ENCODE measurements at places on chromosomes 7 and 10.

DNA sequence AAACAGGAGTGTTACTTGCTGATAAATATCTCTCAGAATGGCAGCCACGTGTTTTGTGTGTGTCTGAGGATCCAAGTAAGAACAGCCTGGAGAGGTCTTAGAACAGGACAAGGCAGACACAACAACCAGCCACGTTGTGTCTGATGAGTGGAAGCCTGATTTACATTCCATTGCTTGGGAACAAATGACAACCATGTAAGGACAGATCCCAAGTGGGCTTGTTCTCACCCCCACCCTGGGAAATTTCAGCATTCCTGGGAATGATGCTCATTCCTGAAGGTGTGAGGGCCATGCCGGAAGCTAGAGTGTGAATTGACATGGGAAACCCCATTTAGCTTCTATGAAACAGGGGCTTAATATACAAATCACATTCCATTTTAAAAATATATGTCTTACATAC lies 35.9 kb downstream of the IL6 start:
- DNase-seq, result no peak

- no peak for DNase-seq
Observed at GRCh38 chr10:58920655-58921003, 255.8 kb upstream of the PHYHIPL start.

DNA sequence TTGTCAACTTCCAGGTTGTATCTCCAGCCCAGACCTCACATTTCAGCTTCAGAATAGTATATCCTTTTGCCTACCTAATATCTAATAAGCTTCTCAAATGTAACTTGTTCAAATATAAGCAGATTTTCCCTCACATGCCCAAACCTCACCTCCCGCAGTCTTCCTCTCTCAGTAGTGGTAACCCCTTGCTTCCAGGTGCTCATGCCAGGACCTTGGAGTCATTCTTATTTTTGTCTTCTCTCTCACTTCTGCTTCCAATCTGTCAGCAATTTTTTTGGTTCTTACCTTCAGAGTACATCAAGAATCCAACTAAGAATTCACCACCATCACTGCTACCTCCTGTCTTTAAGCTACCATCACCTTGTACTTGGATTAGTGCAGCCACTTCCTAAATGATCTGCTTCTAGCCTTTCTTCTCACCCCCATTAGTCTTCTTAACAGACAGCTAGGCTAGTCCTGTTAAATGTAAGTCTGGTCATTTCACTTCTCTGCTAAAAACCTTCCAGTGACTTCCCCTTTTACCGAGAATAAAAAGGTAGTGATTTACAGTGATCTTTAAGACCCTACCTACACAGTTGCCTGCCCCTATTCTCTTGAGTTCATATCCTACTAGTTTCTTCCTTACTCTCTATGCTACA lies 14.0 kb downstream of the ANKIB1 start:
- no peak for DNase-seq

DNA sequence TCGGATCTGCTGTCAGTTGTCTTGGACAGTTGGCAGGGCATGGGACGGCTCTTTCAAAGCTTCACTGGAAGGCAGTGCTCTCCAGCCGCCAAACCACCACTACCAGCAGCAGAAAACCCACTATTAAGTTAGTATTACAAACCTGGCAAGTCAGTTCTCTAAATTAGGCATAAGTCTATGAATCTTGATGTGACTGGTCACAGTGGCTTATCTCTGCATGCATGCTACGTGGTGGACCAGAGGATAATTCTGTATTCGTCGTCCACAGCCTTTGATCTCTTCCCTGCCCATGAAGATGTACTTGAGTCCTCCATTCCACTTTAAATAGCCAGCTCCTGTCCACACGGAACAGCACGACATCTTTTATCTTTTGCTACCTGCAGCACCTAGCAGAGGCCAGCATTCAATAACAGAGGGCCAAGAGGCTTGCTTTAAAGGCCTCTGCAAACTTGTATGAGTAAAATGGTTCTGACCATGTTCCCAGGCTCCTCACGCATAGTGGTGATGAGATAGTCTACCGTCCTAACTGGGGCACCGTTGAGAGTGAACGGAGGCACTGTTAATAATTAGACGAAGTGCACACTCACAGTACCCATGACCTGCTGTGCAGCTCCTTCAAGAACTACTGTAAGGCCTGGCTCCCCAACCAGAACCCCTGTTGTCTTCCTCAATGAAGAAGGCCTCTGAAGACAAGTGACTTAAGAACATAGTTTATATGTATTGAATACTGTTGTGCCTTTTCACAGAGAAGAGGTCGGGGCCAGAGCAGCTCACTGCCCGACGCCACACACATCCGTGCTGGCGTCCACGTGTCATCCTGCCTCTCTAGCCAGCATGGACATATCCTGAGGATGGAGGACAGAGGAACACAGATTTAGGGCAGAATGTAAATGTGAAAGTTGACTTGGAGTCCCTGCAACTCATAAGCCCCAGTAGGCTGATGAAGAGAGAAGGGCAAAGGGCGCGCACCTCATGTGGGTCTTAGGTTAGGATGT lies 1.0 kb downstream of the GPR146 start:
- no peak for DNase-seq

GRCh38 chr10:14327527-14327926 lies 3.2 kb downstream of the FRMD4A start:
- no peak for DNase-seq

GRCh38 chr7:141014125-141014523 lies 628 bp downstream of the MRPS33 start:
- DNase-seq, result no peak

GRCh38 chr10:76172020-76172419 lies 740.6 kb downstream of the LRMDA start:
- DNase-seq, result no peak

GRCh38 chr7:137804836-137805235 lies 41.9 kb downstream of the DGKI start:
- DNase-seq, result no peak

- no peak for DNase-seq
Observed at GRCh38 chr10:88901984-88902789, 22.1 kb downstream of the STAMBPL1 start.

DNA sequence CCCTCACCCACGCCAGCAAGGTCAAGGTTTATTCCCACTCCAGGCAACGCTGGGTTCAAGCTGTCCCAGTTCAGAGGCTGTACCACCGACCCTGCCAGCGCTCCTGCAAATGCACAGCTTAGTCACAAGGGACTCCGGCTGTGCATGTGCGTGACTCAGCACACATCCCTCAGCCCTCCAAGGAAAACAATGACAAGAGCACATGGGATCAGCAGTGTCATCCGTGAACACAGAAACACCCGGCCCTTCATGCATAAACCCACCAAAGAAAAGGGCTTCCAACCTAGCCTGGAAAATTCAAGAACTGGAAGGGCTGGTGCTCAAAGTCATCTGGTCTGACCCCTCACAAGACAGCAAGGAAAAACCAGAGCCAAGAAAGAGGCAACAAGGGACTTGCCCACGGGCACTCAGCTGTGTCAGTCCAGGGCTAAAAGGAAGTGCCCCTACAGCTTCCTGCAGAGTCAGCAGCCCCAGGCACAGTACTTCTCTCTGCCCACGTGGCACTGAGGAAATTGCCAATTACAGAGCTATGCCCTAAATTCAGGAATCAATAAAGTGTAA lies 106.1 kb downstream of the KCNMA1 start:
- DNase-seq, result no peak

DNA sequence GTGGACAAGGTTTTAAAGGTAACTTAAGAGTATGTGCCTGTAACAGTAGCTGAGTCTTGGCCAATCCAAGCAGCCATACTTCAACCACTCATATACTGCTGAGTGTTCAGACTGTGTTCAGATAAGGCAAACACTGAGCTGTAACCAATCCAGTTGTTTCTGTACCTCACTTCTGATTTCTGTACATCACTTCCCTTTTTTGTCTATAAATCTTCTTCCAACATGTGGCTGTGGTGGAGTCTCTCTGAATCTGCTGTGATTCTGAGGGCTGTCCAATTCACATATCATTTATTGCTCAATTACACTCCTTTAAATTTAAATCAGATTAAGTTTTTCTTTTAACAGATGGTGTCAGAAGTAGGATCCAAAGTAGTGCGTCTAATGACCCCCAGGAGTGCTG lies 149.5 kb upstream of the PHF14 start:
- no peak for DNase-seq

- no peak for DNase-seq
Observed at GRCh38 chr7:40072268-40072667, 62.2 kb downstream of the MPLKIP start.

GRCh38 chr10:18179891-18180290 lies 39.7 kb downstream of the CACNB2 start:
- DNase-seq, result no peak

DNA sequence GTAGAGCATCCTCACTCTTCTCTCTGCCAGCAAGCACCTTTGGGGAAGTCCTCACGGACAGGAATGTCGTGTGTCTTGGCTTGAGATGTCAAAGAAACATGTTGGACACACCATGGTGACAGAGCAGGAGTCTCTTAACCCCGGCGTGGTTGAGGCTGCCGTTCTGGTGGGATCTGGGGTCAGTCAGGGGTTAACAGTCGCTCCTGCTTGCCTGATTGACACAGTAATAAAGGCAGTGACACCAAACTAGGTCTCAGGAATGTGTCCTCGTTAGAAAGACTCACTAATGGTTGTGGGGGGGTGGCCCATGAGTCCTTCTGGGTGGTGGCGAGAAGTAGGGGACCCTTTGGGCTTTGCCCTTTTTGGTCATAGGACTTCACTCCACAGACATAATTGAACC lies 69.0 kb downstream of the TCF7L2 start:
- DNase-seq, result no peak

- no peak for DNase-seq
Observed at GRCh38 chr10:119406601-119407253, 135.8 kb downstream of the RGS10 start.

GRCh38 chr10:63273577-63273976 lies 140.4 kb downstream of the NRBF2 start:
- DNase-seq, result no peak

GRCh38 chr10:35391153-35391953 lies 55.0 kb downstream of the CCNY start:
- DNase-seq, result no peak

DNA sequence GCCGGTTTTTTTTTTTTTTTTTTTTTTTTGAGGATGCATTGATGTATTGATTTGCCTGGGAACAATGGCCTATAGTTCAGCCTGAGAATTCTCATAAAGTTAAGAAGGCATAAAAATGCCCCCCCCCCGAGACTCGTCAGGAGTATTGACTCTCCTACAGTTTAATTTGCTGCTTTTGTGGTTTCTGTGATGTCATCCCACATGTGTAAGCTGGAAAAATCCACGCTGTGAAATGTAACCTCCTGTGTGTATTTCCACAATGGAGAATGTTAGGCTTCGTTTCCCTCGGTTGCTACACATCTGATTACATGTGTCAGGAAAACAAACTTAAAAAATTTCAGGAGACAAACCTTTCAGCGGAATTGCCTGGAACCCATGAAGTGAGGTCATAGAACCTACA lies 117.9 kb downstream of the FANK1 start:
- no peak for DNase-seq

DNA sequence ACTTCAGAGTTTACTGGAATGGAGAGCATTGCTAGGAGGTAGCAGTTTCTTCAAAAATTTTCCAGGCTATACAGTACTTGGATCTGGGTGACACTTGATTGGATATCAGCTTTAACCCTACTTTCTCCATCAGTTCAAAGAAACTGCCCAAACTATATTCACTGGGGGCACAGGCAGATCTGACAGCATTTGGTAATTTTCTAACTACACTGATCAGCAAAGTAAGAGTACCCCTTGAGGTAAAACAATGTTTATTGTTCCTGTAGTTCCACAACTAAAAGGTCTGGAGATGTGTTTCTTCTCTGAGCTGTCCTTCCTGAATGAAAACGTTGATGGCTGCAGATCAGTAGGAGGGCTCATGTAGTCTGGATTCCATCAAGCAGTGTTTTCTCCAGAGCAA lies 104.2 kb downstream of the CABCOCO1 start:
- no peak for DNase-seq
